ENCODE measurements at places on chromosomes 5 and 9. TPM values are rescaled to one million over a fixed set of nuclear protein-coding genes. Genes with fewer than 3 reads are reported as not detected.

Gene MOB3B
- 12.6 TPM for total RNA-seq

Gene CDH9
- total RNA-seq = not detected

Gene INSL6
- total RNA-seq = not detected

Gene MYOT
- 0.21 TPM for total RNA-seq

Gene TPPP
- total RNA-seq = 5.4 TPM

Gene MZB1
- total RNA-seq = 0.20 TPM

Gene PCDHB12
- total RNA-seq = not detected

Gene DHX29
- total RNA-seq = 26.0 TPM

Gene S100Z
- not detected for total RNA-seq

Gene ORM2
- total RNA-seq = not detected

Gene SLC36A1
- total RNA-seq = 8.8 TPM

Gene GABBR2
- total RNA-seq = 0.28 TPM

Gene C9orf50
- not detected for total RNA-seq

Gene ADAMTS16
- total RNA-seq = 1.4 TPM

Gene IFNK
- not detected for total RNA-seq

Gene CEL
- total RNA-seq = 0.69 TPM

Gene SPACA9
- 5.8 TPM for total RNA-seq

Gene GADD45G
- total RNA-seq = 0.52 TPM

Gene SVEP1
- 2.3 TPM for total RNA-seq

Gene TNFSF8
- total RNA-seq = not detected

Gene TSLP
- total RNA-seq = not detected

Gene RNF208
- 1.8 TPM for total RNA-seq

Gene GRIA1
- total RNA-seq = not detected

Gene PCDHGB5
- 2.5 TPM for total RNA-seq

Gene GNA14
- not detected for total RNA-seq
